ENCODE measurements at places on chromosomes 13 and 19.

DNA sequence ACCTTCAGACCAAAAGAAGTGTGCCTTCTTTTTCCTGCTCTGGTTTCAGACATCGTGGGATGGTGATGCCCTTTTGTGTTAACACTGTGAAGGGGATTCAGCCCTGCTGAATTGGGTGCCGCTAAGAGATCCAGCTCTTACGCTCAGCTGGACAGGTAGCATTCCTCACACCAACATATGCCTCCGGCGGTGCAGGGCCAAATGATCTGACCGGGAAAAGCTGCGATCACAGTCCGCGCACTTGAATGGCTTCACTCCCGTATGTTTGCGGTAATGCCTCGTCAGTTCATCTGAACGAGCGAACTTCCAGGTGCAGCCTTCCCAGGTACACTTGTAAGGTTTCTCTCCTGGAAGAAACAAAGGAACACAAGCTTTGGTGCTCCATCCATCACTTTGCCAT is 438.9 kb downstream of the KLF12 start:
- H3K36me3 ChIP-seq: peaks cover 27% of the 10 kb centered on the region
- no peak for DNase-seq
- no peak overlapping the region for H3K27ac ChIP-seq
- H3K4me3 ChIP-seq: no peak overlapping the region
- no peaks in the 10 kb centered on the region for H3K27me3 ChIP-seq
- peaks cover 15% of the 10 kb centered on the region for H3K4me1 ChIP-seq

GRCh38 chr13:27528908-27529307 is 78.5 kb upstream of the MTIF3 start:
- peaks cover 9% of the 10 kb centered on the region for H3K4me1 ChIP-seq
- H3K4me3 ChIP-seq: no peak overlapping the region
- H3K36me3 ChIP-seq: peaks cover 5% of the 10 kb centered on the region
- H3K27ac ChIP-seq: no peak overlapping the region
- DNase-seq: no peak

DNA sequence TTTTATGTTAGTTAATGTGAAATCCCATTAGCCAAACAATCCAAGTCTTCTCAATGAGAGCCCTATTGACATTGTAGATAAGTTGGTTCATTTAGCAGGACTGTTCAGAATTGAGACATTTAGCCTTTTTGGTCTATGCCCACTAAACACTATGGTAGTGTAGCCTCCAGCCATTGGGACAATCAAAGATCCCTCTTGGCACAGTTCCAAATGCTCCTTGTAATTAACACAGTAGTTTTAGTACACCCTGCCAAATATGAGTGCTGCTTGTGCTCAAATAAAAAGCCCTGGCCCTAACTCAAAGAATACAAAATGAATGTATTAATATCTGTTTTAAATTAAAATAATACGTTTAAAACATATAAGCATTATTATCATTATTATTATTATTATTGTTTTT is 15.4 kb upstream of the FAM216B start:
- no peaks in the 10 kb centered on the region for H3K36me3 ChIP-seq
- no peaks in the 10 kb centered on the region for H3K4me1 ChIP-seq
- H3K4me3 ChIP-seq: no peak overlapping the region
- no peak overlapping the region for H3K27ac ChIP-seq
- H3K27me3 ChIP-seq: peaks cover 15% of the 10 kb centered on the region

DNA sequence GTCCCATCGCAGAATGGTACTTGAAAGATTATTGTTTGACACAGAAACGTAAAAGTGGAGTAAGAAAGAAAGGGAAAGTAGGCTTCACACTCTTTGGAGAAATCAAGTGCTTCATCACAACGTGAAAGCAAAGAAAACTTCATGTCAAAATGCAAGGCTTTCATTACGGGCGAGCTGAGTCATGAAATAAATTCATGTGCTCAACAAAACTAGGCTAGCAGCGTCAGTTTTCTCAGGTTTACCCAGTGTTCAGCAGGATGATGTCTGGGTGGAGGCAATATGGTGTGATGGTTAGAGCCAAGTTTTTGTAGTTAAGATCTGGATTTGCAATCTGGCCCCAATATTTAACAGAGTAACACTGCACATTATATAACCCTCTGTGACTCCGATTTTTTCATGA is 128.0 kb downstream of the TRPC4 start:
- DNase-seq: no peak
- peaks cover 4% of the 10 kb centered on the region for H3K36me3 ChIP-seq
- H3K27ac ChIP-seq: no peak overlapping the region
- H3K27me3 ChIP-seq: no peaks in the 10 kb centered on the region

GRCh38 chr19:10936661-10937084 is 8.1 kb downstream of the TIMM29 start:
- no peak overlapping the region for H3K4me3 ChIP-seq
- H3K36me3 ChIP-seq: peaks cover 30% of the 10 kb centered on the region
- H3K27ac ChIP-seq: no peak overlapping the region
- peaks cover 7% of the 10 kb centered on the region for H3K4me1 ChIP-seq

- H3K36me3 ChIP-seq: no peaks in the 10 kb centered on the region
- H3K4me1 ChIP-seq: no peaks in the 10 kb centered on the region
- no peak overlapping the region for H3K27ac ChIP-seq
- no peak for DNase-seq
- H3K4me3 ChIP-seq: no peak overlapping the region
- no peaks in the 10 kb centered on the region for H3K27me3 ChIP-seq
Measured at GRCh38 chr13:89465366-89465765, 1794.2 kb downstream of the SLITRK5 start.

DNA sequence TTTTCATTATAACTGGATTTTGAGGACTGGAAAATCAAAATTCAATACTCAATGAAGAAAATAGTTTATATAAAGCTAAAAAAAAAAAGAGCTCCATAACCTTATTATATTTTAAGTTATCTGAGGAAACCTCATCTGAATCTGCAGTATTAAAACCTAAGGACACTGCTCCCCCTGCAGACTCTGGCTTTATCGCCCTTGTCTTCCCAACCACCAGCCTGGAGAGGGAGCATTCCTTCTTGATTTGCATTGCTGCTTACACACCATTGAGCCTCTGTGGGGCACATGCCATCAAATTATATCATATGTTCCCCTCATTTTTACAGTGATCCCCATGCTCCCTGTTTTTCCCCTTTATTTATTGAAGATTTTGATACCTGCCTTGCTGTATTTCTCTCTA is 871.4 kb upstream of the GPC6 start:
- H3K27me3 ChIP-seq: no peaks in the 10 kb centered on the region
- DNase-seq: no peak
- no peaks in the 10 kb centered on the region for H3K36me3 ChIP-seq
- no peak overlapping the region for H3K27ac ChIP-seq
- no peaks in the 10 kb centered on the region for H3K4me1 ChIP-seq

- no peak overlapping the region for H3K4me3 ChIP-seq
- H3K27ac ChIP-seq: no peak overlapping the region
- H3K27me3 ChIP-seq: peaks cover 57% of the 10 kb centered on the region
- no peaks in the 10 kb centered on the region for H3K36me3 ChIP-seq
Measured at GRCh38 chr19:13526552-13526951, 20.3 kb upstream of the CACNA1A start.

- no peaks in the 10 kb centered on the region for H3K36me3 ChIP-seq
- no peak for DNase-seq
- H3K4me3 ChIP-seq: no peak overlapping the region
- no peaks in the 10 kb centered on the region for H3K4me1 ChIP-seq
Measured at GRCh38 chr13:19927117-19927748, 31.3 kb upstream of the ZMYM2 start.

DNA sequence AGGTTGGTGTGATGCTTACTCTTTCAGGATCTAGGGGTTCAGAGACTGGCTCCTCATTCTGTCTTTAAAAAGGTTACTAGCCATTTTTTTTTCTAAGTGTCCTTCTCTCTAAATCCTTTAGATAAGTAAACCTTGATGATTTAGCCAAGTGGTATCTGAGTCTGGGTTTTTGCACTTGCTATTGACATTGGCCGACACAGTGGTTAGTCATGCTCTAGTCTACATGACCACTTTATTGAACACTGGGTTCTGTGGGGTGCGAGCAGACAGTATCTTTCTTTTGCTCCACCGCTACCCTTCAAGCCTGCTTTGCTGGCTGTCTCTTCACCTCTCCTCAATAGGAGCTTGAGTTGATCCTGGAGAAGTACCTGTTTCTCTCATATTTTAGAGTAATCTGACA is 6.2 kb upstream of the NUP58 start:
- no peak overlapping the region for H3K27ac ChIP-seq
- H3K4me1 ChIP-seq: no peaks in the 10 kb centered on the region
- H3K27me3 ChIP-seq: peaks cover 59% of the 10 kb centered on the region
- H3K36me3 ChIP-seq: peaks cover 2% of the 10 kb centered on the region
- DNase-seq: no peak

GRCh38 chr13:50033725-50034124 is 18.5 kb downstream of the KCNRG start:
- no peaks in the 10 kb centered on the region for H3K4me1 ChIP-seq
- H3K4me3 ChIP-seq: no peak overlapping the region
- no peaks in the 10 kb centered on the region for H3K27me3 ChIP-seq
- no peak for DNase-seq

DNA sequence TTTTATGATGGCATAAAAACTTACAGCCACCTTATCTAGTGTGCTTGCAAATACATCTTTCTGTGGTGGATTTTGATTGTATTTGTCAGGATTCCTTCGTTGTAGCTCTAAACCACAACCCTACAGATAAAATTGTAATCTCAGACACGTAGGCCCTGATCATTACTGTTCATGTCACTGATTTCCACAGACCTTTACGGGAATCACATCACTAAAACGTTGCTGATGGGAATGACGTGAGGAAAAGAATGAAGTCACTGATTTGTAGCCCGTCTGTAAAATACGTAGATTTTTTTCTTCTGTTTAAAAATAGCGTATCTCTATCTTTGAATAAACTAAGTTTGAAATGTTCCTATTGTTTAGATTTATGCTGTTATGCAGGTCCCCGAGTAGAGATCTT is 399.2 kb downstream of the MYO16 start:
- DNase-seq: no peak
- no peaks in the 10 kb centered on the region for H3K36me3 ChIP-seq

DNA sequence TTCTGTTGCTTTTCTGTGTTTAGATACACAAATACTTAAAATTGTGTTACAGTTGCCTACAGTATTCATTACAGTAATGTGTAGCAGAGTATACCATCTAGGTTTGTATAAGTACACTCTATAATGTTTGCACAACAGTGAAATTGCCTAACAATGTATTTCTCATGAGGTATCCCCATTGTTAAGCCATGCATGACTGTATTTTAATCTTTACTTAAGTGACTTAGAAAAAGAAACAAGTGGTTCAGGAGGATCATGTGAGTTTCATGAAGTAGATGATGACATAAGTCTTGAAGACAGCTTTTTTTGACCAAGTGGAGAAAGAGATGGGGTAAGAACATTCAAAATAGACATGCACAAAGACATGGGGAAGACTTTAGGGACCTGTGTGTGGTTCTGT is 8.4 kb upstream of the KCTD4 start:
- H3K27ac ChIP-seq: no peak overlapping the region
- H3K36me3 ChIP-seq: peaks cover 9% of the 10 kb centered on the region
- H3K4me3 ChIP-seq: no peak overlapping the region
- DNase-seq: no peak

GRCh38 chr13:112710855-112711527 is 21.2 kb downstream of the ATP11A start:
- no peak overlapping the region for H3K27ac ChIP-seq
- peaks cover 19% of the 10 kb centered on the region for H3K4me1 ChIP-seq
- no peaks in the 10 kb centered on the region for H3K27me3 ChIP-seq

GRCh38 chr19:5038631-5039271 is 69.8 kb downstream of the KDM4B start:
- H3K27me3 ChIP-seq: no peaks in the 10 kb centered on the region
- peaks cover 17% of the 10 kb centered on the region for H3K36me3 ChIP-seq
- H3K4me1 ChIP-seq: peaks cover 9% of the 10 kb centered on the region
- no peak for DNase-seq
- peak overlapping the region; percentile 46 for H3K27ac ChIP-seq
- no peak overlapping the region for H3K4me3 ChIP-seq

DNA sequence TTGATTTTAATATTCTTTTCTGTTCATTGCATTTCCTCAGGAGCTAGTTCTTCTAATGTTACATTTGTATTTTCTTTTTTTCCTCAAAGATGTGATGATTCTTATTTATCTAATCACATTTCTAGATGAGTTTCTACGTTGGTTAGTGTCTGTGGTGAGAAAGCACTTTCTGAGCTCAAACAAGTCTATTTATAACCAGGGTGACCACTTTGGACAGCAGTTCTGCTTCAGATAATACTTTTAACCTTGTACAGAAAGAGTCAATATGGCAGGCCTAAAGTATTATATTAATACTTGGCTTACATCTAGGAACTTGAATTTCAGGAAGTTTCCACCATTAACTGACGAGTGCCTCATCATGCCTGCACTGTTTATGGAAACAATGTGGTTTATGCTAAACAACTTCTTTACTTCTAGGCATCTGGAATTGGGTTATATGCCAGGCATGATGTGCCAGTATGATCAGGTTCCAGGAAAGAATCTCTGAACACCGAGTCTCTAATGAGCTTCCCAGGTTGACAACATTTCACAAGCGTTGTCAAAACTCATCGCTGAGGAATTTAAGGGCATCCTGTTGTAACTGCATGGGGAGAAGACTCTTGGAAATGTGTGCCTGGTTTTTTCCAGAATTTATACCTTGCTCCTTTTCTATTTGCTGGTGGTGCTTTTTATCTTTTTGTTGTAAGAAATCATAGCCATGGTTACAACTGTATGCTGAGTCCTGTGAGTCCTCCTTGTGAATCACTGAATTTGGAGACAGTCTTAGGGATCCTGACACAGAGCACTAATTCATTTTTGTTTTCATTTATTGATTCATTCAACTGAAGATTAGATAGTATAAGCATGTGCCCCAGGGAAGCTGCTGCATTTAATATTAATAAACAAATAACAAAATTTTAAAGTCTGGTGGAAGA is 344.4 kb upstream of the PCDH9 start:
- H3K27me3 ChIP-seq: no peaks in the 10 kb centered on the region
- no peaks in the 10 kb centered on the region for H3K4me1 ChIP-seq
- DNase-seq: no peak
- H3K36me3 ChIP-seq: no peaks in the 10 kb centered on the region
- no peak overlapping the region for H3K27ac ChIP-seq

DNA sequence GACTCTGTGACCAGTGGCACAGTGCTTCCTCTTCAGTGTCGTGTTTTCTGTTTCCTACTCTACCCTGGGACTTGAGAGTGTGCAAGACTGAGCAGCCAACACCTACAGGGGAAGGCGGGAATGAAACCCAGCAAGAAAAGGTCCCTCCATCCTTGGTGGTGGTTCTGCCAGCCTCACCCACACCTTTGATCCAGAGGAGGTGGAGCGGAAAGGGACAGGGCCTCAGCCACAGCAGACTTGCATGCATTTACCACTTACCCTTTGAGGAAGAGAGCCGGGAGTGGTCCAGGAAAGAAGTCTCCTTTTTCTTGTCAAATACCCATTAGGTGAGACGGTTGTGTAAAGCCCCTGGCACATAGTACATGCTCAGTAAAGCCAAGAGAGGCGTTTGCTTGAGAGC is 164.8 kb upstream of the ZNF536 start:
- H3K4me3 ChIP-seq: no peak overlapping the region
- H3K36me3 ChIP-seq: no peaks in the 10 kb centered on the region
- peaks cover 10% of the 10 kb centered on the region for H3K27me3 ChIP-seq
- H3K4me1 ChIP-seq: no peaks in the 10 kb centered on the region

GRCh38 chr13:114078461-114079451 is 53.7 kb downstream of the RASA3 start:
- peaks cover 43% of the 10 kb centered on the region for H3K4me1 ChIP-seq
- H3K4me3 ChIP-seq: peak overlapping the region; percentile 63
- no peaks in the 10 kb centered on the region for H3K27me3 ChIP-seq
- peaks cover 63% of the 10 kb centered on the region for H3K36me3 ChIP-seq
- H3K27ac ChIP-seq: peak overlapping the region; percentile 75
- no peak for DNase-seq
